ENCODE measurements at places on chromosomes 4 and X. TPM values are rescaled to one million over a fixed set of nuclear protein-coding genes. Genes with fewer than 3 reads are reported as not detected.

DNA sequence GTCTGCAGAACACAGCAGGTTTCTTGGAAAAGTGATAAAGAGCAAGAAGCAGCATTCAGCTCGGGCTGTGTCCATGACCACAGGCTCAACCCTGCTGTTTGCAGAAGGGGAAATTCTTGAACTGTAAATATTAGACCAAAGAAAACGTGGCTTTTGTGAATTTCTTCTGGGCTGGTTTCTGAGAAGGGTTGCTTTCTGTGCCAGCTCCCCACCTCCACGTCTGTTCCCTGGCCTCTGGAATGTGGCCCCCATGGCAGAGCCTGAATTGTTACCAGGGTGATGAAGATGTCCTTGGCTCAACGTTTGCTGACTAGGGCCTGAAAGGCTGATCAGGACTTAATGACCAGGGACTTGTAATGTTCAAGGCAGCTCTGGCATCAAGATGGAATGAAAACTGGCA lies 116.0 kb downstream of the CPEB2 start:
- DNase-seq, result no peak

The DIAPH2 gene
- total RNA-seq, result 13.4 TPM

DNA sequence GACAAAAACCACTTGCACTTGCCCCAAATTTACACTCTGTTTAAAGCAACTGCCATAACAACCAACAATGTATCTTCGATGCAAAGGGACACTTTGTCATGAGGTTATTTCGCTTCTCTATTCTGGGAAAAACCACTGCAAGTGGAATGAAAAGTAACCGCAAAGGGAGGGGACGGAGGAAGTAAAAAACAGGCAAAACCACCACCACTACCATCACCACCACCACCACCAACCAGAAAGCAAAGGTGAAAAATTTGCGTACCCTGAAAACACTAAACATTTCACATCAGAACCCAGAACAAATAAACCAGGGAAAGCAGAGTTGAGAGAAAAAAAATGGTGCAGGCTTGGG lies 1.2 kb upstream of the N4BP2 start:
- peak; percentile 45 for DNase-seq

GRCh38 chr4:175385797-175386196 lies 426.3 kb downstream of the GPM6A start:
- no peak for DNase-seq

DNA sequence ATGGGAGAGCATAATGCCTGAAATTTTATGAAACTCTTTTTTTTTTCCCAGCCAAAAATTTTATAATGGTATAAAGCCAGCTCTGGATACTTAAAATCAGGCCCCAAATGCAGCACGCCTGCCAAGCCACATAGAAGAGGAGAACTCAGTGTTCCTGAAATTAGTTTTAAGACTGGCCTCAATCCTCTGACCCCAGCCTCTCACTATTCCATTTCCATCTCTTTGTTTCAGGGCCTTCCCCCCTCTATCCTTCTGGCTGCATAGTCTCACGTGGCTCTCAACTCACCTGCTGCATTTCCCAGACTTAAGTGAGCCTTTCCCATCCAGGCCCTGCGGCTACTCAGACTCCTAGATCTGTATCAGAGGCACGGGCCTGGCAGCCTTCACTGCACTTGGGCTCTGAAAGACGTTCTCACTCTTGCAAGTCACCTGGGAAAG lies 5.2 kb upstream of the CBR4 start:
- DNase-seq, result no peak

DNA sequence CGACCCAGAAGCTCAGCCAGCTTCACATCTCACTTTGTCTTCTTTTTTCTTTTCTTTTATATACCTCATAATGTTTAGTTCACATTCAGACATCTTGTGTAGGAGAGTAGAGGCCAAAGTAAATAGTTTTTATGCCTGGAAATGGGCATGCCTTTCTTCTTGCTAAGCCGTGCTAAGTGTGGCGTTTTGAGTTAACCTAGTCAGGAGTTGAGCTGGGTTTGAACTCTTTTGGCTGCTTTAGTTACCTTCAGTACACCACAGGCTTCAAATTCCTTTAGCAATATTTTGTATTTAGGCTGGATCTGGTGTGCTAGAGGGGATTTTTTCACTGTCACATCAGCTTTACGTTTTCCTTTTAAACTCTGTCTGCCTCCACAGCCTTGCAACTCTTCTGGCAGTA lies 300.8 kb downstream of the ZNF674 start:
- no peak for DNase-seq

- DNase-seq, result no peak
Observed at GRCh38 chrX:41705680-41706374, 17.1 kb downstream of the GPR34 start.

DNA sequence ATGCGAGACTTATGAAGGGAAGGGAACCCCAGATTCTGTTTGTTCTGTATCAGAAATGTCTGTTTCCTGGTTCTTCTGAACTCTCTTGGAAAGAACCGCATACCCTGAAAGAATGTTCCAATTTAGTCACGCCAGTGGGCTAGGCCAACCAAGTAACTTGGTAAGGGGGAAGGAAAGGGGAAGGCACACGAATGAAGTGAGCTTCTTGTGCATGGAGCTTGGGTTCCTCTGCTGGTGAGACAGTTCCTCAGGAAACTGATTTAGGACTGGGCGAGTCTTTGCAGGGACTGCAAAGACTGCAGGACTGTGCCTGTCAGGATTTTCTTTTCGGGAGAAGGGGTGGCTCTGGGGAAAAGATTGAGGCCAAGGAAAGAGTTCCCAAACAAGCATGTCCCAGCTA lies 35.6 kb downstream of the FRMPD3 start:
- no peak for DNase-seq

DNA sequence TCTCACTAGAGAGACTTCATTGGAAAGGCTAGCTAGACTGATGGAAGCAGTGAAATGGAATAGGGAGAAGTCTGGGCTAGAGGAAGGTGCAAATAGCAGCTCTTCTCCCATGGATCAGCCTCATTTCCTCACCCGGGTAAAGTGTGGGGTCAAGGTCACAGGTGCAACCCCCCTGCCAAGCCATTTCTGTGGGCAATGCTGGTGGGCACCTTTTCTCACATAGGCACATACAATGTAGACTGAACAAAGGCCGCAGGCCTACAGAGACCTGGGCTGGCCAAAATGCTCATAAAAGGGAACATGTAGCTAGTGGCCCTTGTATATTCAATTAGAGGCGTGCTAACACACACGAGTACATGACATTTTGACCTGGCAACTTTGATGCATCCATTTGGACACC lies 71.5 kb upstream of the EFNB1 start:
- no peak for DNase-seq

GRCh38 chr4:74623041-74623440 lies 171.3 kb downstream of the BTC start:
- DNase-seq, result peak; percentile 4

The CYBB gene
- total RNA-seq, result not detected

DNA sequence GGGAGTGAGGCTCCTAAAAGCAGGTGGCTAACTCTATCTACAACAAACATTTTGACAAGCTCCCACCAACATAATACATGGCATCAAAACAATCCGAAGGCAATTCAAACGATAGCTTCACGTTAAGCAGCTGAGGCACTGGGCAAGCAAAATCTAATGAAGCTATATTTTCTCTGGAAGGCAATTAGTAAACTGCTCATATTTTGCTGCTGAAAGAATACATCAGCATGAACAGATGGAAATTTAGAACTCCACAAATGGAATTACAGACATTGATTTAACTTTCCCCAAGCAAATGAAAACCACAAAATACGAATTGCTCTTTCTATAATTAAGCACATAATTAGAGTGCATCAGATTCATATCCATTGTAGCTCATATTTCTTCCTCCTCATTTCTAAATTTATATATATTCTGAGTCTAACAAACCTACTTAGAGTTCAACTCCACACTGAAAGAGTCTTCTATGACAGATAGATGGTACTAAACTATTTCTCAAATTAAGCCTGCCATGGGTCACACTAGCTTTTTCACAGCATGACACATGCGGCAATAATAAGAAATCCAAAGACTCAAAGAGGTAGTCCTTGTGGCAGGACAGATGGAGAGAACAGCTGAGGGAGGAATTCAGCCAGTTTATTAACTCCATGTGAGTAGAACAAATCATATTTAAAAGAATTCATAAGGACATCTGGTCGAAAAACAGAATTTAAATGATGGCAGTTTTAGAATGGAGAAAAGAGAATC lies 305.4 kb downstream of the MAPK10 start:
- no peak for DNase-seq

- DNase-seq, result no peak
Observed at GRCh38 chr4:8910100-8910821, 38.6 kb upstream of the HMX1 start.

The TLR6 gene
- total RNA-seq, result 1.00 TPM

DNA sequence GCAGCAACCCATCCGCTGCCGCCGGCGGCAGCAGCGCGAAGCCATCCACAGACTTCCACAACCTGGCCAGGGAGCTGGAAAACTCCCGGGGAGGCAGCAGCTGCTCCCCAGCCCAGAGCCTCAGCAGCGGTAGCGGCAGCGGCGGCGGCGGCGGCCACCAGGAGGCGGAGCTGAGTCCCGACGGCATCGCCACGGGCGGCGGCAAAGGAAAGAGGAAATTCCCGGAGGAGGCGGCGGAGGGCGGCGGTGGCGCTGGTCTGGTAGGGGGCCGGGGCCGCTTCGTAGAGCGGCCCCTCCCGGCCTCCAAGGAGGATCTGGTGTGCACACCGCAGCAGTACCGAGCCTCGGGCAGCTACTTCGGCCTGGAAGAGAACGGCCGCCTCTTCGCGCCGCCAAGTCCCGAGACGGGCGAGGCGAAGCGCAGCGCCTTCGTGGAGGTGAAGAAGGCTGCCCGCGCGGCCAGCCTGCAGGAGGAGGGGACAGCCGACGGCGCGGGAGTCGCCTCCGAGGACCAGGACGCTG lies 4.9 kb downstream of the PRDM8 start:
- DNase-seq, result peak; percentile 74

DNA sequence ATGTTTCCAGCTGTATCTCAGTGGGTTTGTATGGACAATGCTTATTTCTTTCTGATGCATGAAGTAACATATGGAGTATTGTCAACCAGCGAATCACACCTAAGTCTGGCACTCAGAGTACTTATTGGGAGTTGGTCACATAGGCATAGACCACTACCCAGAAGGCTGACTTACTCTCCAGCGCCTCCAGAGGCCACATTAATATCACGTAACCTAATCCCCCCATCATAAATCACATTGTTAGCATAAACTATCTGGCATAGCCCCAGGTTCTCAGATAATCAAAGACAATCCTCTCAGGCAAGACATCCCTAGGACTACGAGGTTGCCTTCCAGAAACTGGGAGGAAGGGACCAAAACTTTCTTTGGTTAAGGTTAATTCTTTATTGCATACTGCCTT lies 560.5 kb upstream of the PABPC4L start:
- no peak for DNase-seq

DNA sequence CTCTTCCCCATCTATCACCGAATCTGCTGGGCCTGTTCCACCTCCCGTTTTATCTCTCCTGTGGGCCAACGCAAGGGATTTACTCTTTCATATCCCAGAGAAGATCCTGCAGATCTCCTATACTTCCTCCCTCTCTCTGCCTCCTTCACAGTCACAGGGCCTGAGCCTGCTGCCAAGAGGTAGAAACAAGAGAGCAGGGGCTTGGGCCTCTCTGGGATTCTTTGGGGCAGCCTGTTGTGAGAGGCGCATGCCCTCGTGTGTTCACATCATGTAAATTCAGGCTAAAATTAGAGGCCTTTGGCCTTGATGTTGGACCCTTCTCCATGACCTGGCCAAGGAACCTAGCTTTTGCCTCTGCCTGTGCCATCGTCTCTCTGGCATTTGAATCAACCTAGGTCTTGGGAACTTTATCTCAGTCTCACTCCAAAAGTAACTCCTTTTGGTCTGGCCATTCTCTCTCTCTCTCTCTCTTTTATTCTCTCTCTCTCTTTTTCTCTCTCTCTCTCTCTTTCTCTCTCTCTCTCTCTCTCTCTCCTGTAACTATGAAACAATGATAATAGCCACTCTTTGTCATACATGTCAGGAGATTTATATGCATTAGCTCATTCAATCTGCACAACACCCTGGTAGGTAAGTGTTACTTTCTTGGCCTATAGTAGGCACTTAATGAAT lies 20.0 kb upstream of the EFNB1 start:
- DNase-seq, result no peak

The AR gene
- total RNA-seq, result 0.39 TPM

The PNMA6F gene
- total RNA-seq, result not detected

The DCAF12L1 gene
- not detected for total RNA-seq

GRCh38 chr4:117900832-117901231 lies 133.5 kb upstream of the NDST3 start:
- DNase-seq, result no peak

The ABCG2 gene
- total RNA-seq, result 0.27 TPM

- no peak for DNase-seq
Observed at GRCh38 chr4:98150092-98150761, 7.0 kb upstream of the STPG2 start.

DNA sequence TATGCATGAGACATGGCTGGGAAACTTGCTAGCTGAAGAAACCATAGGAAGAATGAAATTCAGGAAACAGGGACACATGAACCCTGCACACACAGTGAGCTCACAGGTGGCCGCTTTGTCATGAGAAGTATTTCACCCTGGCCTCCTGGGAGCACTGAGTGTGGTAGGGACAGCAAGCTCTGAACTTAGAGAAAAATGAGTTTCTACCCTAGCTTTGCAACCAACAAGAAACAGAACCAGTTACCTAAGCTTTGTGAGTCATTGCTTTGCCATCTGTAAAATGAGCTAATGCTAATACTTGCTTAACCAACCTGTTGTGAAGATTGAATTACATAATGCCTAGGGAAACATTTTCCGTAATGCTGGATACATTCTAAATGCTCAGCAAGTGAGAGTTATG lies 206.6 kb upstream of the HS3ST1 start:
- DNase-seq, result no peak

- no peak for DNase-seq
Observed at GRCh38 chr4:9937078-9937477, 84.2 kb downstream of the SLC2A9 start.

The FAM133A gene
- total RNA-seq, result not detected

DNA sequence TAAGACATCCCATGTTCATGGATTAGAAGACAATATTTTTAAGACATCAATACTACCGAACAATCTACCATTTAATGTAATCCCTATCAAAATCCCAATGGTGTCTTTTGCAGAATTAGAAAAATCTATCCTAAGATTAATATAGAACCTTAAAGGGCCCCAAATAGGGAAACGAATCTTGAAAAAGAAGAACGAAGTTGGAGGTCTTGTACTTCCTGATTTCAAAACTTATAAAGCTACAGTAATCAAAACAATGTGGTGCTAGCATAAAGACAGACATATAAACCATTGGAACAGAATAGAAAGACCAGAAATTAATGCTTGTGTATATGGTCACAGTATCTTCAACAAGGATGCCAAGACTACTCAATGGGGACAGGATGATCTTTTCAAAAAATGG lies 42.0 kb downstream of the CENPE start:
- no peak for DNase-seq

- DNase-seq, result no peak
Observed at GRCh38 chr4:183633476-183634400, 25.2 kb downstream of the RWDD4 start.

DNA sequence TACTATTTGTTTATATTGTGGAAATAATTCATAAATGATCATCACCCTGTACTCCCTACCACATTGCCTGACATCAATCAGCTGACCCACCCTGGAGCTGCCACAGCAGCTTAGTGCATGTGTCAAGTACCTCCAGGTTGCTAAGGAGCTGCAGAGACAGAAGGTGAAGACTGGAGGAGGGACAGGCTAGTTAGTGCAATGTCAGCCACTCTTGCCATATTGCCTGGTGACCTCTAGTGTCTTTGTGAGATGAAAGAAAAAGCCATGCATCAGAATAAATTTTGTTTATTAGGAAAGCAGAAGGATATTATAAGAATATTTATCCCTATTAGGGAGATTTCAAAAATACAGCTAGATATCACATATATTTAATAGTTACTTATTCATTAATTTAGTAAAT lies 243.9 kb upstream of the FAT4 start:
- DNase-seq, result no peak

Data from naive thymus-derived CD4-positive, alpha-beta T cell (primary cell).